ENCODE measurements at places on chromosomes 5 and 9.

GRCh38 chr5:56637321-56637920 lies 177.9 kb upstream of the MAP3K1 start:
- DNase-seq: no peak

GRCh38 chr9:18865542-18865941 lies 167.5 kb downstream of the SAXO1 start:
- no peak for DNase-seq

DNA sequence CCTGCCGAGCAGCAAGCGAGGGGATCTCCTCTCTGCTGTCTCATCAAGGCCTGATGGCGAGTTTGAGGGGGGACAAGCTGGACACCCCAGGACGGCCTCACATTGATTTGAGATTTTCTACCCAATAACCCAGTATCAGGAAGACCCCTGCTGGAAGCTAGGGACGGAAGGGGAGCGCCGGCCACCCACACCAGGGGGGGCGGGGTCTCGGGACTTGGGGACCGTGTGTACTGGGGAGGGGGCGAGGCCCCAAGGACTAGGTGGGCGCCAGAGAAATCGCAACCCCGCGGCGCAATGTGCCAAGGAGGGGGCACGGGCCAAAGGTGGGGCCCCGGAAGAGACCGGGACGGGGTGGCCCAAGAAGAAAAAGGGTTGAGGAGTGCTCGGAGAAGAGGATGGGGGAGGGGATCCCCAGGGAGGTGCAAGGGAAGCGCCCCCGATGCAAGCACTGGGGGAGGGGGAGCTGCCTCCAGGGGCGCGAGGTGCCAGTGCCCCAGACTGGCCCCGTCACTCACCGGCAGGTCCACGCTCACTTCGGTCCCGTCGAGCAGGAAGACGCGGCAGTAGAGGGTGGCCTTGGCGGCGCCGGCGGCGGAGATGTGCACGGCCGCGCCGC lies 1.1 kb downstream of the EPB41L4B start:
- no peak for DNase-seq

- DNase-seq: no peak
Observed at GRCh38 chr9:116435706-116436105, 251.4 kb upstream of the TRIM32 start.

DNA sequence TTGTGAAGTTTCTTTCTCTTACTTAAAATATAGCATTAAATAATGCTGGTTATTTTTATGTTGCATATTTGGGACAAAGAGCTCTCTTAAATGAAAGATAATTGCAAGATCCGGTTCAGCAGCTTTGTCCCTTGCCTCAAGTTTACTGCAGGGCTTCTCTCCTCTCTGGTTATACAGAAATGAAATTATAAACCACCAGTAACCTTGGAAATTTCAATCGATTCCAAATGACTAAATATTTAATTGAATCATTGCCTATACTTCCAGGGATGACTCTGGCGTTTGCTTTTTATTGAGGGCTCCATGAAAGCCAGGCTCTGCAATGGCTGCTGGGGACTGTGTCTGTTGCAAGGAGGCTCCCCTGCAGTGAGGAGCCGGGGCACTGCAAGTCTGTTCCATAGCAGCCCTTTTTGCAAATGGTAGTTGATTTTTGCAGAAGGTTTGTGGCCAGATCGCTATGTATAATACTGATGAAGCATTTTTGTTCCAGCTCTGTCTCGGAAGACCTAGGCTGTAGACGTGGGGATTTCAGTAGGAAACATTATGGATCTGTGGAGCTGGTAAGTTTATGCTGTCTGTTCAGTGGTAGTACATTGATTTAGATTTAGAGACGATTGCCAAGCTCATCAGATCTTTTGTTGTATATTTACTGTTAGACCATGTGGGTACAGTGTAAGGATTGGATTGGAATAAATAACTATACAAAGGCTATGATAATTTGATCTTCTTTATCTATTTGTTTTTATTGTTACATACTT lies at the start of gene GARNL3:
Gene GARNL3, plus strand, starts transcription at position 313 of the 758 bp plus-strand sequence. Its CDS starts 104 bp downstream, at position 417.
- DNase-seq: no peak

DNA sequence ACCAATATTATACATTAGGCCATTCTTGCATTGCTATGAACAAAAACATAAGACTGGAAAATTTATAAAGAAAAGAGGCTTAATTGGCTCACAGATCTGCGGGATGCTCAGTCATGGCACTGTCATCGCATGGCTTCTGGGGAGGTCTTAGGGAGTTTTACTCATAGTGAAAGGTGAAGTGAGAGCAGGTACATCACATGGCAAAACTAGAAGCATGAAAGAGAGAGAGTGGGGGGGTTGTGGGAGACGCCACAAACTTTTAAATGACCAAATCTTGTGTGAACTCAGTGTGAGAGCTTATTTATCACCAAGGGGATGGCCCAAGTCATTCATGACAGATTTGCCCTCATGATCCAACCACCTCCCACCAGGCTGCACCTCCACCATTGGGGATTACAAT lies 398.3 kb upstream of the EDIL3 start:
- DNase-seq: no peak

DNA sequence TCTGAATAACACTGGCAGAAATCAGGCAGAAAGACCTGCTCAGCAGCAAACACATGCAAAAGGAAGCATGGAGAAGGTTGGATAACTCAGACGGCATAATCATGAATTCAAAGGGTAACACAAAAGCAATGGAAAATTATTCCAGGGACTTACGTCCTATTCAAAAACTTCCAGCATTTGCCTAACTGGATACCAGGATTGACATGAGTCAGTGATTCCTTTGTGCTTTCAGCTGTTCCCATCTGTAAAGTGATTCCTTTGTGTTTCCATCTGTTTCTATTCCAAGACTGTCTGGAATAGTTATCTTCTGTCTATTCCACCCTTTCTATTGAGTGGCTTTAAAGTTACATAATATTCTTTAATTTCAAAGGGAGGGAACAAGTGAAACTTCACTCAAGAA lies 1361.7 kb upstream of the CDH9 start:
- DNase-seq: no peak

DNA sequence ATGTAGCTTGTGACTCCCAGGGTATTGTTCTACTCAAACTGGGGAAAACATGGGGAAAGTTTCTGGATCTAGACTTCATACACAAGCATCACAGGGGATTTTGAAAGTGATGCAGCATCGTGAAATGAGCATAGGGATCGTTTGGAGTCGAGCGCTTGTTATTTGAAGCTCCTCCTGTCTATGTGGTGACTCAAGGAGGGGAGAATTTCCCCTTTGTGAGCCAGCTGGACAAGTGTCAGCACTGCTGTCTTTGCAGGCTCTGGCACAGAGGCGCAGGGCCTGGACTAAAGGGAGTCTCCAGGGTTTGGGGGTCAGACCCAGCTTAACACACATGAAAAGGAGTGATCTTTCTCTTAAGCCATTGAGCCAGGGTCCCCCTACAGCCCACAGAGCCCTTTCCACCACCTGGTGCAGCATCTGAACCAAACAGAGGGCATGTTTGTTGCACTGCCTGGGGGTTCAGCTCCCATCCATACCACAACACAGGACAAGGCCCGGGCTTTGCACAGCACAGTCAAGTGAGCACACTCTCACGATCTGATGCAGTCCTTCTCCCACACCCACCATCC lies 51.0 kb downstream of the IRF1 start:
- peak; percentile 36 for DNase-seq
